C1 segment of cervical spinal cord (tissue), 14 donors: ENCODE measurements at places on chromosomes 6 and 20.

GRCh38 chr20:913306-913849 lies 2.8 kb downstream of the ANGPT4 start:
- DNase-seq, result no peak

- no peak for DNase-seq
Measured at GRCh38 chr20:63590218-63591146, 16.4 kb upstream of the HELZ2 start.

GRCh38 chr6:141539617-141540016 lies 593.1 kb upstream of the GJE1 start:
- no peak for DNase-seq

DNA sequence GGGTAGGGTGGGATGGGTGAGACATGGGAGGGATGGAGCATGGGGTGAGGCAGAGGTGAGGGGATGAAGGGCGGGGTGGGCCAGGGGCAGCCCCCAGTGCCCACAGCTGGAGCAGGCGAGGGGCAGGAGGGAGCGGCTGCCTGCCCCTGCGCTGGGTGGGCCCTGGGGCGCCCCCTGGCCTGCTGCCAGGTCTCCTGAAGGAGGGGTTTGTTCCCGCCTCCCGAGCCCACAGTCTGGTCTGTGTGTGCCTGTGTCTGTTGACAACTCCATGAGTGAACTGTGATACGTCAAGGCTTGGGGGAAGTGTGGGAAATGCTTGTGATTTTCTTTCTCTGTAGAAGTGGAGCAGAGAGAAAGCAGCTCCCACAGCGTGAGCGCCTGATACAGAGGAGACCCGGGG lies 10.9 kb upstream of the MRGBP start:
- DNase-seq, result no peak

GRCh38 chr6:163984124-163984936 lies 569.8 kb downstream of the QKI start:
- no peak for DNase-seq

GRCh38 chr6:163501026-163501425 lies 86.5 kb downstream of the QKI start:
- no peak for DNase-seq

GRCh38 chr6:2296781-2297180 lies 51.4 kb upstream of the GMDS start:
- DNase-seq, result no peak

DNA sequence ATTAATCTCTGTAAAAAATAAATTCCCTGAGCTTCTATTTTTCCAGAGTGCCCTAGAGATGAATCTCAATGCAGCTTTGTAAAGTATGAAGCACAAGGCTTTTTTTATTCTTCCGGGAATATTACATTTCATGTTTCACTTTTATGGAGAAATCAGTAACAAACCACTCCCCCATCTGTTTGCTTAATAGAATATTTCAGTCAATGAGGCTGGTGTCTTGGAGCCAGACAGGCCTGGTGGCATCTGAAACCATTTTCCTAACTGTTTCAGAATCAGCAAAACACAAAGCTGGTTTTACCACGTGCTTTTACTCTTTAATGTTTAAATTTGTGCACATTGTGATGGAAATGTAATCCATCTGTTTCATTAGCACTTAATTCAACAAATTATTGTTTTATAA lies 400.8 kb upstream of the HSF2 start:
- no peak for DNase-seq

DNA sequence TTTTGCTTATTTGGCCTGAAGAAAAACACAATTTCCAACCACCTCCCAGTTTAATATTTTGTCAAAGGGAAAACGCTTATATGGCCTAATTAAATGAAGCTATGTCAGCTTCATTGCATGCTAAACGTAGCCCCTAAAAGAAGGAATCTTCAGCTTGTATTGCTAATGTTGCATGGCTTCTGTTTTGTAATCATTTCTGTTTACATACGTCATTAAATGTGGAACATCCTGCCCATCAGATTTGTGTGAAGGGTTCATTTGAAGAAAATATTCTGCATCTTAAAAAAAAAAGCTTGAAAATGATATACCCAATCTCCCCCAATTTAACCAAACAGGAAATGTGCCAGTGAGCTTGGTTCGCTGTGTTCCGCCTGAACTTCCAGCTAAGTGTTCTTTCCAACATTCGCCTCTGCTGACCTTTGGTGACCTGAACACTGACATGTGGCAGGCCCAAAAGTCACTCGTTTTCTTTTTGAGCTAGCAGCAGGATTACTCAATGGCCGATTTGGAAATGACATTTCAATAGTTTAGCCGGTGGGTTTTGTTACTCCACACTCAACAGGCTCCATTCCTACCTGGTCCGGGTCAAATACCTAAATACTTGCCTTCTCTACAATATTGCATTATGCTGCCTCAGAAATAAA lies 12.7 kb upstream of the SIRT5 start:
- DNase-seq, result no peak

GRCh38 chr20:34084227-34084923 lies 27.7 kb downstream of the EIF2S2 start:
- DNase-seq, result no peak

- DNase-seq, result no peak
Measured at GRCh38 chr20:19820555-19821211, 62.6 kb downstream of the RIN2 start.

DNA sequence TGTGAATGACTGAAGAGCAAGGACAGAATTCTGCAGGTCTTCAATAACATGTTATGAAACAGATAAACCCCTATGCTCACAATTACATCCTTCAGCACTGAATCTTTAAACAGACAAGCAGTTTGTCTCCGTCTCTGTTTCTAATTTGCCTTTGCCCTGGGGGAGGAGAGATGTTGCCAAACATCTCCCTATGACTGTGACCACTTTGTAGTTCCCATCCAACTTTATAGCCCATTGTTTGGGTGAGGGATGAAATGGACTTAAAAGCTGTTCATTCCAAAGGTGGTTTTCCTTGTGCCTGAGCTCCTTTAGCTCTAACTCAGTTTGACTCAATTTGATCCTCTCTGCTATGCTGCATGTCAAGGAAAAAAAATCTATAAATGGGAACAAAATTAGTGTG lies 19.5 kb upstream of the ADTRP start:
- DNase-seq, result no peak

GRCh38 chr6:19552076-19552475 lies 285.1 kb upstream of the ID4 start:
- no peak for DNase-seq

GRCh38 chr6:27777126-27777525 lies 135.1 kb downstream of the OR2B2 start:
- no peak for DNase-seq
